Stimulated activated CD4-positive, alpha-beta T cell treated with anti-CD3 and anti-CD28 coated beads, Interleukin-15, amount 100 ng/mL, for 24 hours (primary cell): ENCODE measurements at places on chromosomes 2 and 18.

DNA sequence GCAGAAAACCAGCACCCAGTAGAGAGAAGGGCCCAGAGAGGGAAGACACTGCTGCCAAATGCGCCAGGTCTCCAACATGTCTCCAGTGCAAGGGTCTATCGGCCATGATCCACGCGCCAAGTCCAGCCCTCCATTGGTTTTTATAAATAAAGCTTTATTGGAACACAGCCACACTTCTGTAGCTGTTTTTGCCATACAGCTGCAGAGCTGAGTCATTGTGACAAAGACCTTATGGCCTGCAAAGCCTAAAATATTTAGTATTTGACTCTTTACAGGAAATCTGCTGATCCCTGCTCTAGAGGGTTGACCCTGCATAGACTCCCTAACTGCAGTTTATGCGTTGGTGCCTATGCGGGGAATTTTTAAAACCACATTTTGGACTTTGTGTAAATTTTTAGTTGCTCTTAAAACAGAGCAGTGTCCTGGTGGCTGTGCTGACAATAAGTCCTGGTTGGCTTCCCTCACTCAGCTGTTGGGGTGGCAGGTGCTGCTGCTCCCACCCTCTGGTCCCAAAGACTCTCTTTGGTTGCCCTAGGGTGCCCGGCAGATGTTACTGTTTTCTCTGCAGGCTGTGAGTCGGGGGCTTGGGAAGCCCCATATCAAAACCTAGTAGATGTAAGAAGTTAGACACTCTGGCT lies 154.9 kb downstream of the CTIF start:
- DNase-seq: no peak

DNA sequence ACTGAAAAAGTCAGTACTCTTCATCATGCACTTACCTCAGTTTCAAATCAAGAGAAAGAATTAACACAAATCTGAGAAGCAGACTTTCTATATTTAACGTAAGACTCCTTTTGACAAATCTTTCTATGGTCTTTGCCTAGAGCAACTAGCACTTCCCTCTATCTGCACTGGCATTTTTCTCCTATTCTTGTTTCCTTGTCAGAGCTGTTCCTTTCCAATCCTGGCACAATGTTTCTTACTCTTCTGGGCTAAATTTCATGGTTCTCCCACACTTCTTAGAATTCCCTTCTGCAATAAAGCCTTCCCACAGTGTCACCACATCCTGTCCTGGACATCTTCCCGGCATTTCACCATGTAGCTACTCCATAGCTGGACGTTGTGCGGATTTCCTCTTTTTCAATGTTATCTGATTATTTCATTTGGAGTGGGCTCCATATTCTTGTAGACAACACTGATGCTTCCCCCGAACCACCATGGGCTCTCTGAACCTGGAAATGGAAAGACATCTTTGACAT lies 144.7 kb upstream of the CTNNA2 start:
- DNase-seq: no peak

- no peak for DNase-seq
Observed at GRCh38 chr2:96389736-96390135, 54.2 kb downstream of the NCAPH start.

GRCh38 chr2:218272531-218273212 lies 2.4 kb downstream of the PNKD start:
- peak; percentile 82 for DNase-seq

GRCh38 chr2:241313543-241314095 lies 1.9 kb downstream of the HDLBP start:
- no peak for DNase-seq

GRCh38 chr2:193349642-193350041 lies 1154.9 kb upstream of the TMEFF2 start:
- no peak for DNase-seq

GRCh38 chr2:23698721-23699579 lies 228.0 kb downstream of the ATAD2B start:
- no peak for DNase-seq

- no peak for DNase-seq
Observed at GRCh38 chr2:20434588-20435294, 12.1 kb upstream of the RHOB start.
